WTC11 (cell line): ENCODE measurements at places on chromosomes 12 and 14. TPM values are rescaled to one million over a fixed set of nuclear protein-coding genes. Genes with fewer than 3 reads are reported as not detected.
A peak's percentile ranks its signal among the peaks of the same experiment; 100 is the strongest.

The KRT5 gene
- total RNA-seq: not detected in 3 replicates

DNA sequence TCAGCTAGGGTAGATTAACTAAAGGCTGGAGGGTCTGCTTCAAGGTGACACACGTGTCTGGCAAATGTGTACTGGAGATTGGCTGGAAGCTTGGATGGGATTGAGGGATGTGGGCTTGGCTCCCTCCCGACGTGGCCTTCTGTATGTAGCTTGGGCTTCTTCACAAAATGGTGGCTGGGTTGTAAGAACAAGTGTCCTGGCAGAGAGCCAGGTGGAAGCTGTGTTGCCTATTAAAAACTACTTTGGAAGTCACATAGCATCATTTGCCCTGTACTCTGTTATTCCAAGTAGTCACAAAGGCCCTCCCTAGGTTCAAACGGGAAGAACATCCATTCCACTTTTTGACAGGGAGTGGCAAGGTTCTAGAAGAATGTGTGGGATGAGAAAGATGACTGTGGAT lies 174.1 kb upstream of the PRICKLE1 start:
- H3K4me1 ChIP-seq: peaks cover 23% of the 10 kb centered on the region
- no peaks in the 10 kb centered on the region for H3K27me3 ChIP-seq
- no peak for DNase-seq
- no peaks in the 10 kb centered on the region for H3K36me3 ChIP-seq

DNA sequence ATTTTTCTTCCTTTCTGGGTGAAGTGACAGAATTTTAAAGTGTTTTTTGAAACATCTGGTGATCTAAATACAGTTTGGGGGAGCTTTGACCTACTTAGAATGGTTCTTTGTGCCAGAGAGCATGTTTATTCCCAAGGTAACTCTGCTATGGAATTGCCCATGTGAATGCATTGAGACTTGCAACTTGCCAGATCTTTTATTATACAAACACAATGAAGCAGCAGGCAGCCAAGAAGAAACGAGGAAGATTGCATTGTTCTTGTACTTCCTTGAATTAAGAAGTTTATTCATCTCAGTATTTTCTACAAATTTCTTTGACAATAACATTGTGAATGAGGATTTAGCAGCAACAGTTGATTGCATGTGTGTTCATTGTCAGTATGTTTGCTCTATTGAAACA lies 55.5 kb downstream of the FGD4 start:
- no peaks in the 10 kb centered on the region for H3K27me3 ChIP-seq
- H3K4me1 ChIP-seq: peaks cover 74% of the 10 kb centered on the region
- H3K4me3 ChIP-seq: peak overlapping the region; percentile 50
- H3K36me3 ChIP-seq: peaks cover 7% of the 10 kb centered on the region
- H3K27ac ChIP-seq: peak overlapping the region; percentile 96

DNA sequence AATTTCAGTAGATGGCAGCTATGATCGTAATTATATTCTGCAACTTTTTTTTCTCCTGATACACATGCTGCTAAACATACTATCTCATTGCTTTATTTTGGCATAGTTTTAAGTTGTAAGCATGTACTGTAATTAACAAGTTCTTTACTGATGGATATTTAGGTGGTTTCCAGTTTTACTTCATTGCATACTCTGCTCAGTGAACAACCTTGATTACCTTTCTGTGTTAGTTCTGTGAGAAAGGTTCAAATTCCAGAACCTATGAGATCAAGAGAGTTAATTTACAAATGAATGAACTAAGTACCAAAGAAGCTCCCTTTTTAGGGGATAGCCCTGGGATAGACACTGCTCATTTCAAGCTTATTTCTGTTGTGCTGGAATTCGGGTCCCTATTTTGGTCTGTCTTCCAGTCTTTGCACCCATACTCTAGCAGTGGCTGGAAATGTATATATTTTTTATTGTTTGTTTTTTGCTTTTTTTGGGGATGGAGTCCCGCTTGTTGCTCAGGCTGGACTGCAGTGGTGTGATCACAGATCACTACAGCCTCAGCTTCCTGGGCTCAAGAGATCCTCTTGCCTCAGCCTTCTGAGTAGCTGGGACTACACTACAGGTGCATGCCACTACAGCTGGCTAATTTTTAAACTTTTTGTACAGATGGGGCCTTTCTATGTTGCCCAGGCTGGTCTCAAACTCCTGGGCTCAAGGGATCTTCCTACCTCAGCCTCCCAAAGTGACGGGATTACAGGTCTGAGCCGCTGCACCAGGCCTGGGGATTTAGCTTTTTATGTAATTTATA lies 10.6 kb downstream of the PAPOLA start:
- no peaks in the 10 kb centered on the region for H3K27me3 ChIP-seq
- H3K4me3 ChIP-seq: peak overlapping the region; percentile 47
- H3K4me1 ChIP-seq: peaks cover 88% of the 10 kb centered on the region
- DNase-seq: no peak
- no peaks in the 10 kb centered on the region for H3K36me3 ChIP-seq

DNA sequence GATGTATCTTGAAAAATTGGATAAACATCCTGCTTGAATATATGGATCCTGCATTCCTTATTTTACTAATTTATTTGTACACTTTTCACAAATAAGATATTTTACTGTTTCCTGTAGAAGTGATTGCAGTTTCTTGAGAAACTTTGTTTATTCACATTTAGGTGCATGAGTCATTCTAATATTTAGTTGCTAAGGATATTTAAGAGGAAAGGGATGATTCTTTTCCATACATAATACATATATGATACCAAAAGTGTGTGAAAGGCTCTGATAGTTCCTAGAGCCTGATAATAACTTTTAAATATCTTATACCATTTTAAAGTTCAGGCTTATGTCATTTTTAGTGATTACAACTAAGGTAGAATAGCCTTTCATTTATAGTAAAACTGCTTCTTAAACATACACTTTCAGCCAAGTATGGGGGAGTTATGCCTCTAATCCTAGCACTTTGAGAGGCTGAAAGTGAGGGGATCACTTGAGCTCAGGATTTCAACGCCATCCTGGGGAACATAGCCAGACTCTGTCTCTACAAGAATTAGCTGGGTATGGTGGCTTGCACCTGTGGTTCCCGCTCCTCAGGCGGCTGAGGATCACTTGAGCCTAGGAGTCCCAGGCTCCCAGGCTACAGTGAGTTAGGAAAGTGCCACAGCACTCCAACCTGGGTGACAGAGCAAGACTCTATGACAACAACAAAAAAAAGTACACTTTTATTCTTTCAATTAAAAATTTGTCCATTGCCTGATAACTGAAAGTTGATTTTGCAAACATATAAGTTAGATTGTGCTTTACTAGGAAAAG lies 262.6 kb upstream of the LRIG3 start:
- no peak for DNase-seq
- H3K4me3 ChIP-seq: no peak overlapping the region
- no peak overlapping the region for H3K27ac ChIP-seq

DNA sequence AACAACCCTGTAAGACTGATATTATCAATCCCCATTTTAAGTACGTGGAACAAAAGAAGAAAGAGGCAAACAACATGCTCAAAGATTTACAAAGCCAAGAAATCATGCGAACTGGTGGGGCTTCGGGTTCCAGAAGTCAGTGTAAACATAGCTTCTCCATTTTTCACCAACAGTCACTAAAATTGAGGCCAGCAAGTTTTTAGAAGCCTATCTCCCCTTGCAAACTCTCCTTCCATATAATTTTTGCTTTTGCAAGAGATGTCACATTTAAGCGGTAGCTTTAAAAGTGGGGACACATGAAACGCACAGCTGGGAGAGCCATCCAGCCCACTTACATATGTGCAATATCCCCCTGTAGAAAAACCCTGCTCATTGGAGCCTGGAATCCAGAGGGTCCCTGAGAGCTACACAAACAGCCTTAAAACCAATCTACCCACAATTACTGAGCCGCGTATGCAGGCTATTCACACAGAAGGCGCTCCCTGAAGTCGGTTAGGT lies 797 bp downstream of the SLC11A2 start:
- peaks cover 47% of the 10 kb centered on the region for H3K4me1 ChIP-seq
- peak overlapping the region; percentile 93 for H3K27ac ChIP-seq
- no peak for DNase-seq
- H3K36me3 ChIP-seq: no peaks in the 10 kb centered on the region
- no peaks in the 10 kb centered on the region for H3K27me3 ChIP-seq

DNA sequence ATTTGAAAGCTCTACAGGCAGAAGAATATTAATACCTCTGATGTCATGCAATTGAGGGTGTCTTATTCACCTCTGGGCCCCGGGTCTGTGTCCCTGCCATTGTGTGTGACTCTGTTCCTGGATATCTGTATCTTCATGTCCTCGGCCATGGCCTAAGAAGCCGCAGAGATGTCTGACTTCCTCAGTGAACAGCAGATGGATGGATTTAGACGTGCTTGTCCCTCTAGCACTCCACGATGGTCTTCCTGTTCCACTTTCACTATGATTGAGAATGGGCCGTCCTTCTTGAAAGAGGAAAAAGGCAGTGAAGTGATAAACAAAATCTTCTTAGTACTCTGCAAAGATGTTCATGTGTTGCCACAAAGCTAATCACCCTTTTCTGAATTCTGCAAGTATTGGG lies 217.4 kb downstream of the SLC41A2 start:
- H3K4me3 ChIP-seq: no peak overlapping the region
- H3K27me3 ChIP-seq: no peaks in the 10 kb centered on the region
- H3K36me3 ChIP-seq: no peaks in the 10 kb centered on the region

The GLT1D1 gene
- 1.4 to 1.5 TPM (median 1.5 TPM) in 3 replicates for total RNA-seq

The CLEC6A gene
- 0.11 to 0.20 TPM in 2 of 3 replicates, not detected in the other for total RNA-seq

GRCh38 chr14:29842228-29842627 lies 85.4 kb downstream of the PRKD1 start:
- no peaks in the 10 kb centered on the region for H3K4me1 ChIP-seq
- peaks cover 7% of the 10 kb centered on the region for H3K27me3 ChIP-seq
- H3K27ac ChIP-seq: no peak overlapping the region
- no peak overlapping the region for H3K4me3 ChIP-seq
- DNase-seq: no peak
- peaks cover 43% of the 10 kb centered on the region for H3K36me3 ChIP-seq

The GDF3 gene
- 34.4 to 42.0 TPM (median 38.2 TPM) in 3 replicates for total RNA-seq

The SPX gene
- 0.46 to 1.2 TPM (median 0.76 TPM) in 3 replicates for total RNA-seq

DNA sequence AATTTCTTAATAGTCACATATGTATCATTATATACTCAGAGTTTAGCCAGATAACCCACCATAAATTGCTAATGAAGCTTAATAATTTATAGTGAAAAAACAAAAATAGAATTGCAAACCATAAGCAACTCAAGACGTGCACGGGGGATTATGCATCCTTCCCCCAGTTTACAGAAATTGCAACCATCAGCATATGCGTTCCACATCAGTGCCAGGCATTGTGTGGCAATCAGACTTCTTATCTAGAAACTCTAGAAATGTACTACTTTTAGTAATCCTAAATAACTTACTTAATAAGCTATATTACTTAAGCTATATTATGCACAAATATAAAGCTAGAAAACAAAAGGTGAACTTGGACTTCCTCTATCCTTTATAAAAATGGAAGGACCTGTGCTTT lies 115.8 kb downstream of the CRADD start:
- DNase-seq: no peak
- no peak overlapping the region for H3K27ac ChIP-seq
- peaks cover under 1% of the 10 kb centered on the region for H3K36me3 ChIP-seq
- H3K27me3 ChIP-seq: no peaks in the 10 kb centered on the region
- H3K4me3 ChIP-seq: no peak overlapping the region
- H3K4me1 ChIP-seq: peaks cover 8% of the 10 kb centered on the region

The TCL1B gene
- 5.7 to 7.2 TPM (median 7.0 TPM) in 3 replicates for total RNA-seq

DNA sequence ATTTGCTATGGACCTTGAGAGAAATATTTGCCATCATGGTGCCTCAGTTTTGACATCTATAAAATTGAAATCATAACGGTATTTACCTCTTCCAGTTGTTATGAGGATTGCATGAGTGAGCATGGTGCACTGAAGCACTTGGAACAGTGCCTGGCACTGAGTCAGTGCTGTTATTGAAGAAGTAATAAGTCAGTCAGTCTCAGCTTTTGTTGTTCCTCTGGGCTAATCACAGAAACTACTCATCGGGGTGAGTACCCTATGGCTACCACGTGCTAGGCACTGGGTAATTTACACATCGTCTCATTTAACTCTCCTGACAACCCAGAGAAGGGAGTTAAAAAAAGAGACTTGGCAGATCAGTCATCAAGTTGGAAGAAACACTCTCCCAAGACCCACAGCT lies 159.5 kb upstream of the NRXN3 start:
- H3K4me1 ChIP-seq: no peaks in the 10 kb centered on the region
- H3K36me3 ChIP-seq: no peaks in the 10 kb centered on the region
- H3K27me3 ChIP-seq: no peaks in the 10 kb centered on the region
- no peak overlapping the region for H3K4me3 ChIP-seq
- H3K27ac ChIP-seq: no peak overlapping the region

The CACNA1C gene
- 1.7 to 2.2 TPM (median 2.1 TPM) in 3 replicates for total RNA-seq

The PITPNM2 gene
- total RNA-seq: 4.8 to 8.2 TPM (median 7.4 TPM) in 3 replicates

- H3K36me3 ChIP-seq: peaks cover 12% of the 10 kb centered on the region
- peaks cover 79% of the 10 kb centered on the region for H3K4me1 ChIP-seq
- H3K27ac ChIP-seq: peak overlapping the region; percentile 93
- H3K4me3 ChIP-seq: peak overlapping the region; percentile 44
- DNase-seq: peak; percentile 84
Measured at GRCh38 chr12:62653740-62654139, 187.1 kb downstream of the MON2 start.

The ZFC3H1 gene
- 28.3 to 33.9 TPM (median 30.9 TPM) in 3 replicates for total RNA-seq

The HOXC12 gene
- not detected in 3 replicates for total RNA-seq

GRCh38 chr14:56199982-56200577 lies 81.9 kb downstream of the PELI2 start:
- no peaks in the 10 kb centered on the region for H3K27me3 ChIP-seq
- no peak overlapping the region for H3K4me3 ChIP-seq
- no peaks in the 10 kb centered on the region for H3K36me3 ChIP-seq
- no peak for DNase-seq
- H3K4me1 ChIP-seq: peaks cover 9% of the 10 kb centered on the region

GRCh38 chr12:45887544-45887943 lies 102.8 kb downstream of the SCAF11 start:
- DNase-seq: peak; percentile 22
- no peak overlapping the region for H3K4me3 ChIP-seq
- H3K27ac ChIP-seq: peak overlapping the region; percentile 88
- H3K36me3 ChIP-seq: peaks cover 32% of the 10 kb centered on the region

GRCh38 chr12:126084480-126084879 lies 1019.2 kb downstream of the AACS start:
- H3K27ac ChIP-seq: no peak overlapping the region
- H3K27me3 ChIP-seq: no peaks in the 10 kb centered on the region
- H3K4me3 ChIP-seq: no peak overlapping the region
- no peak for DNase-seq
- H3K4me1 ChIP-seq: no peaks in the 10 kb centered on the region

The ASB2 gene
- total RNA-seq: 0.37 to 0.73 TPM (median 0.71 TPM) in 3 replicates

- no peaks in the 10 kb centered on the region for H3K27me3 ChIP-seq
- no peak overlapping the region for H3K27ac ChIP-seq
- peaks cover 3% of the 10 kb centered on the region; the same call in 1 of the 2 replicates for H3K4me1 ChIP-seq
- H3K36me3 ChIP-seq: no peaks in the 10 kb centered on the region
- H3K4me3 ChIP-seq: no peak overlapping the region
Measured at GRCh38 chr12:95815632-95816212, 25.2 kb upstream of the NTN4 start.

GRCh38 chr12:65335021-65335714 lies 56.7 kb downstream of the MSRB3 start:
- no peak for DNase-seq
- peaks cover 6% of the 10 kb centered on the region; the same call in 1 of the 2 replicates for H3K4me1 ChIP-seq
- no peaks in the 10 kb centered on the region for H3K36me3 ChIP-seq
- H3K27ac ChIP-seq: no peak overlapping the region
- H3K27me3 ChIP-seq: no peaks in the 10 kb centered on the region
- no peak overlapping the region for H3K4me3 ChIP-seq

GRCh38 chr12:92257261-92257660 lies 111.6 kb upstream of the BTG1 start:
- no peaks in the 10 kb centered on the region for H3K27me3 ChIP-seq
- H3K36me3 ChIP-seq: no peaks in the 10 kb centered on the region
- no peak overlapping the region for H3K27ac ChIP-seq
- no peak overlapping the region for H3K4me3 ChIP-seq

The KLRC2 gene
- total RNA-seq: not detected in 3 replicates

The KRT6C gene
- total RNA-seq: not detected in 3 replicates

GRCh38 chr14:65348137-65348536 lies 64.4 kb upstream of the FUT8 start:
- no peak for DNase-seq
- no peaks in the 10 kb centered on the region for H3K36me3 ChIP-seq
- H3K4me3 ChIP-seq: no peak overlapping the region
- H3K4me1 ChIP-seq: 0 out of 2 replicates have a peak, but pooled peaks cover 3% of the 10 kb centered on the region
- no peaks in the 10 kb centered on the region; the same call in 1 of the 2 replicates for H3K27me3 ChIP-seq
